ENCODE measurements at places on chromosomes 11 and 22.

- H3K4me1 ChIP-seq, result no peaks in the 10 kb centered on the region
- DNase-seq, result no peak
- H3K4me3 ChIP-seq, result no peak overlapping the region
- H3K27me3 ChIP-seq, result peaks cover 34% of the 10 kb centered on the region
These were observed 45.1 kb downstream of the FLI1 start for GRCh38 chr11:128738942-128739341.

- H3K4me1 ChIP-seq, result no peaks in the 10 kb centered on the region
- peaks cover 5% of the 10 kb centered on the region for H3K27me3 ChIP-seq
- no peak overlapping the region for H3K27ac ChIP-seq
- no peaks in the 10 kb centered on the region for H3K36me3 ChIP-seq
These were observed 68.1 kb upstream of the FGF3 start for GRCh38 chr11:69887330-69887729.

- no peak overlapping the region for H3K27ac ChIP-seq
- H3K4me1 ChIP-seq, result peaks cover under 1% of the 10 kb centered on the region
- H3K27me3 ChIP-seq, result no peaks in the 10 kb centered on the region
- H3K36me3 ChIP-seq, result peaks cover 52% of the 10 kb centered on the region
These were observed 8.8 kb downstream of the ARCN1 start for GRCh38 chr11:118581057-118581456.

DNA sequence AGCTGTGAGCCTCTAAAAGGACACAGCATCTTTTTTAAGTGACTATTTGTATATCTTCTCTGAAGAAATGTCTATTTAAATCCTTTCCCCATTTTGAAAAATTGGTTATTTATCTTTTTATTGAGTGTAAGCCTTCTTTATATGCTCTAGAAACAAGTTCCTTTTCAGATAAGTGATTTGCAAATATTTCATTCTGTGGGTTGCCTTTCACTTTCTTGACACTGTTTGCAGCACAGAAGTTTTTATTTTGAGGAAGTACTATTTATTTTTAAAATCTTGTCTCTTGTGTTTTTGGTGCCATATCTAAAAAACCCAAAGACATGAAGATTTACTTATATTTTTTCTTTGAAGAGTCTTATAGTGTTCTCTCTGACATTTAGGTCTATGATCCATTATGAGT lies 40.1 kb upstream of the LYVE1 start:
- no peak for DNase-seq
- H3K27me3 ChIP-seq, result no peaks in the 10 kb centered on the region
- peaks cover 25% of the 10 kb centered on the region for H3K4me1 ChIP-seq
- H3K36me3 ChIP-seq, result no peaks in the 10 kb centered on the region
- H3K4me3 ChIP-seq, result no peak overlapping the region

- DNase-seq, result peak; percentile 82
- peak overlapping the region; percentile 60 for H3K27ac ChIP-seq
- peaks cover 13% of the 10 kb centered on the region for H3K4me1 ChIP-seq
- peaks cover 6% of the 10 kb centered on the region for H3K36me3 ChIP-seq
- peak overlapping the region; percentile 29 for H3K4me3 ChIP-seq
- no peaks in the 10 kb centered on the region for H3K27me3 ChIP-seq
These were observed 27.2 kb downstream of the PHLDB1 start for GRCh38 chr11:118634431-118635236.

DNA sequence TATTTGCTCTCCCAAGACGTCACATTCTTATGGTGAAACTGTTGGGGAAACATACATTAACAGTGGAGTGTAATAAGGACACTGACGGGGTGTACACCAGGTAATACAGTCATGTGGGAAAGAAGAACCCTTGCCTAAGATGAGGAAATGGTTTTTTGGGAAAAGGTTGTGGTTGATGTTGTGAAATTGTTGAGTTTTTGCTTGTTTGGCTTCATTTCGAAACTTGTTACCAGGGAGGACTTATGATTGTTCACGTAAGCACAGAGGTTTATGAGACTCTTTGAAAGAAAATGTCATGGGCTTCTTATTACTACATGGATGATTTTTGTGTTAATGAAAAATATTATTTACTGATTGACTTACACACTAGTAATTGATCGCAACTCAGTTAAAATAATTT lies 16.8 kb downstream of the ANO3 start:
- H3K4me1 ChIP-seq, result no peaks in the 10 kb centered on the region
- DNase-seq, result no peak
- H3K4me3 ChIP-seq, result no peak overlapping the region
- no peaks in the 10 kb centered on the region for H3K27me3 ChIP-seq
- H3K27ac ChIP-seq, result no peak overlapping the region
- H3K36me3 ChIP-seq, result no peaks in the 10 kb centered on the region

DNA sequence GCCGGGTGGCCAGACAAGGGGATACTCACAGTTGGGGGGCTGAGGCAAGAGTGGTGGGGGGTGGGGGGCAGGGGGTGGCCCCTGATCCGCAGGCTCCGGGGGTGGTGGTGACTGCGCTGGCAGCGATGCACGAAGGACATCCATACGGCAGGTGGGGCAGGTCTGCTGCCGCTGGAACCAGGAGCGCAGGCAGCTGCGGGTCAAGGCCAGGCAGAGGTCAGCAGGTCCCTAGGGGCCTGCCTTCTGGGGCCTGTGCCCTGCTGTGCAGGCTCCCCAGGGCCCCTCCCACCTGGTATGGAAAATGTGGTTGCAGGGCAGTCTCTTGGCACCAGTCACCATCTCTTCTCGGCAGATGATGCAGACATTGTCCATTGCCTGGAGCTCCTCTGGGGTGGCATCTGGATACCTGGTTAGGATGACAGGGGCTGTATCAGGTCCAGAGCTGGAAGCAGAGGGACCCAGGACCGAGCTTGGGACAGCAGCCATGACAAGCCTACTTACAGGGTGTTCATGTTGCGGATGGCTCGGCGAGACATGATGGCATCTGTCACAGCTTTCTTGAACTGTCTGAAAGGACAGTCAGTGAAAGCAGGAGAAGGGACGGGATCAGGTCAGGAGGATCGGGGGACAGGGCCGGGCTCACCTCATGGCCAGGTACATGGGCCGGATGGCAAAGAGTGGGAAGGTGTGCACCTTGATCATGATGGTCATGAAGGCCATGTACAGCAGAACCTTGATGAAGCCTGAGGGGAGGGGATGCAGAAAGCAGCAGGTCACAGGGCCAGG lies 3.5 kb downstream of the SYVN1 start:
- DNase-seq, result no peak
- H3K4me3 ChIP-seq, result no peak overlapping the region
- peaks cover 64% of the 10 kb centered on the region for H3K36me3 ChIP-seq
- no peak overlapping the region for H3K27ac ChIP-seq
